RCC 7860 (cell line): ENCODE measurements at places on chromosomes 2 and 18.

GRCh38 chr18:80148326-80149199 is 39.5 kb downstream of the ADNP2 start:
- DNase-seq: no peak

GRCh38 chr18:63439334-63439733 is 17.1 kb upstream of the VPS4B start:
- DNase-seq: peak; percentile 22

DNA sequence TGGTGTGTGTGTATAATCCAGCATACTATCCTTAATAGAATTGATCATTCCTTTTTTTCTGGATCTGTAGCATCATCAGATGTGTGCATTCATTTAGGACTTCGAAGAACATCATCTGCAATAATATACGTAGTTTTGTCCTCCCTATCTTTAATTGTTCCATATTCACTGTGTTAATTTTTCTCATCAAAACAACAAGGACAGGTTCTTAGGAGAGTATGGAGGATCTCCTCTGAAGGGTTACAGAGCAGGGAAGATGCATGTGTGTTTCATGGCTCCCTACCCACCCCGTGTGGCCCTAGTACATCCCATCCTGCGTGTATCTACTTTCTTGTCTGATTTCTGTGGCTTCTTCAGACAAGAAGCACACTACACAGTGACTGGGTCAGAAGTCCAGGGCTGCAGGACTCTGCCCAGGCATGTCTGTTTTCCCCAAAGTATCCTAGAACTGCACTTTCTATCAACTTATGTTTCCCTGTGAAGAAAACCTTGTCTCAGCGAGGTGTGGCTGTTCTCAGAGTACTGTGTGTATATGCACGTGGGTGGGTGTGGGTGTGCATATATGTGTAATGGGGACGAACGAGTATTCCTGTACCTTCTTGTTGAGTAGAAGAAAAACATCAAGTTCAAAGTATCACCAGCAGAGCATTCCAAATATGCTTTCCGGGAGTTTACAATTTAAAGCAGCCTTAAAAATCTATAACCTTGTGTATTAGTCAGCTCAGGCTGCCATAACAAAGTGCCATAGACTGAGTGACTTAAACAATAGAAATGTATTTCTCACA is 220.4 kb upstream of the FOSL2 start:
- no peak for DNase-seq

- DNase-seq: no peak
These were observed 6.1 kb upstream of the TDRD15 start for GRCh38 chr2:21117688-21118087.

DNA sequence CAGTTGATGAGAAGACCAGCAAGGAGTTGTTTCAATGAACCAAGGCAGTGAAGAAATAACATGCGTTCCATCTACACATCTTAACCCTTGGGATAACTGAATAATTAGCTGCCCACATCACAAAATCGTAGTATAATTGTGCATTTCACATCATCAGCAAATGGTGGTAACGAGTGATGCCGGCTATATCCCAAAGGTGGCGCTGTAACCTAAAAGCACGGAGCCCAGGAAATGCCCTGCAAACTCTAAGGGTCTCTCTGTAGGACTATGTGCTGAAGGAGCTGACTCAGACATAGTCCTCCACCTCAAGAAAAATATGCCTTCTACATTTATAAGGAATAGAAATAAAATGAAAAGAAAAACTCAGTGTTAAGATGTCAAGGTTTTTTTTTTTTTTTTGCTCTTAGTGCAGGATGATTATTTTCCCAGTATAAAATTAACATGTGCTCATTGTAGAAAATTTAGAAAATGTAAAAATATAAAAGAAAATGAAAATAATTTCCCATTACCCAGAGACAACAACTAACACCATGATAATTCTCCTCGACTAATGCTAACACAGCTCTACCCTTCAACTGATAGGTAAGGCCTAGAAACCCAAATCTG is 23.1 kb upstream of the DSG3 start:
- DNase-seq: peak; percentile 42

GRCh38 chr2:178101321-178102079 is 10.7 kb upstream of the RBM45 start:
- peak; percentile 12 for DNase-seq

DNA sequence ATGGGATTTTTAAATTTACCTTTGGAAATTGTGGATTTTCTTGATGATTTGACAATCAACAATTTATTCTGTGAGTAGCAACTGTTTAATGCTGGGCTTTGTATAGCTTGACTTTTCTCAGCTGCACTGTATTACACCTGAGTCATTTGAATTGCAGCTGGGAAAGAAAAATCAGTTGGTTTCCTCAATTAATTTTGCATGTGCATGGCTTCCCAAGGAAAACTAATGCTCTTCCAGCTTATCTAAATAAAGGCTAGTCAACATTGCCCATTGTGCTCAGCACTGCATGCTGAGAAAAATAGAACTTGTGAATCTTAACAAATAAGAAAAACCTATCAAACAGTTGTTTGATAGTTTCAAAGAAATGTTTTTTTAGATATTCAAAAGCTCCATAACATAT is 268.3 kb upstream of the CDH20 start:
- no peak for DNase-seq
